NCI-H2171 (cell line): ENCODE measurements at places on chromosomes 3 and 15.

- DNase-seq: peak; percentile 63
These were observed 109.1 kb upstream of the LRIG1 start for GRCh38 chr3:66609660-66610561.

- DNase-seq: peak; percentile 48
These were observed 3.1 kb downstream of the CSRNP1 start for GRCh38 chr3:39150148-39150802.

GRCh38 chr3:130340766-130341165 is 4.7 kb upstream of the COL6A5 start:
- no peak for DNase-seq

DNA sequence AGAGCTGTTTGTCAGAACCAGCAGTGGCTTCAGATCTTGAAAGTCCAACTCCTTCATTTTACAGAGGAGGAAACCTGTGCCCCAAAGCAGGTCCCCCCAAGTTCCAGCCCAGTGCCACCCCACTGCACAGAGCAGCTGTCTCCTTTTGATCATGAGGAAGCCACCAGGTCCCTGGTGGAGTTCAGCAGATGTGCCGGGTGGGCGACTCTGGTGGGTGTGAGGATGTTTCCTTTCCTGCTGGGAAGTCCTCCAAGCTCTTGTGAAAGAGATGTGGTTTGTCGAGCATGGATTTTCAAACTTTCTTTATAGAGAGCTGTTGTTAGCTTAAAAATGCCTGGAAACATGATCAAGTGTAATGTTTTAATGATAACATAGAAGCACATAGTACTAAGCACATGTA is 52.0 kb downstream of the SMAD3 start:
- no peak for DNase-seq

- no peak for DNase-seq
These were observed 232.6 kb upstream of the LRTM1 start for GRCh38 chr3:55160241-55160983.

- no peak for DNase-seq
These were observed 49.7 kb upstream of the ATOSA start for GRCh38 chr15:52728899-52729298.

DNA sequence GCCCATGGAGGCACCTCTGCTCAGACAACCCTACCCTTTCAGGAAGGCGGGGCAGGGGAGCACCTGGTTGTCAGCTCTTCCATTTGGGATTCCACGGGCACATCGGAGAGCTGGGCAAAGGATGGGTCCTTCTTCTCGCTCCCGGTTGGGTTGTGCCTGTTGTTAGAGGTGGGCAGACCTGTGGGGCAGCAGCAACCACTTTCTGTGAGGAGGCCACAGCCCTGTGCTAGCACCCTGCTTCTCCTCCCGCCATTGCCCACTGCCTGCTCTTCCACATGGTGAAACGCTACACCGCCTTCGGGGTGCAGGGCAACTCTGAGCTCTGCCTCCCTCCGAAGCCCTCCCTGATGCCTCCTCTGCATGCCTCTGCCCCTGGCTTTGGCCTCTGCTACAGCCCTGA is 7.0 kb upstream of the HHATL start:
- no peak for DNase-seq

DNA sequence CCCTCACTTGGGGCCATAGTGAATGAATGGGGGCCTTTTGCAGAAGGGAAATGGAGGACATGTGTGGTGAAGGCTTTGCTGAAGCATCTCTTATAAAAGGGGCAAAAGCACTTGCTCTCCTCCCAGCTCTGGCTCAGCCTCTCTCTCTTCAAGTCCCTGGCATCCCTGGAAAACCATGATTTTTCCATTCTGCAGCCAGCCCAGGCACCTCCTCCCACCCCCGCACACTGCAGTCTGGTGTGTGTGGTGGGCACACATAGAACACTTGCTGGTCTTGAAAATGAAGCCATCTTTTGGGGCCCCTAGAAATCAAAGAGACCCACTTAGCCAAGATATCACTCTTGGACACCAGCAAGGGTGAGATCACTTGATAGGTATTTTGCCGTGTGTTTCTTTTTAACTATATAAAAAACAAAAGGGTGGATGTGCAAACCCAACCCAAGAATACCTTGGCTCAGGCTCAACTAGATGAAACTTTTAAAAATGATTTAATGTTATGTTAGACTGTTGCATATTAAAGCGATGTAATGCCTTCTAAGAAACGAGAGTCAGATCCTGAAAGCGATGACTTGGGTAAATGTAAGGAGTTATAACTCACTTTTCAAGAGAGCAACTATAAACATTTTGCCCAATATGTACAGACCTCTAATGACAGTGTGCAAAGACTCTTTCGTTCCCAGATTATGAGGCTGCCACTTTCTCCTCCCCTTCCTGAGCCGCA is 16.4 kb upstream of the ALDH1A3 start:
- DNase-seq: no peak

GRCh38 chr3:79202471-79203143 is 565.2 kb downstream of the ROBO1 start:
- no peak for DNase-seq

GRCh38 chr3:194251007-194251406 is 100.1 kb downstream of the CPN2 start:
- DNase-seq: no peak

DNA sequence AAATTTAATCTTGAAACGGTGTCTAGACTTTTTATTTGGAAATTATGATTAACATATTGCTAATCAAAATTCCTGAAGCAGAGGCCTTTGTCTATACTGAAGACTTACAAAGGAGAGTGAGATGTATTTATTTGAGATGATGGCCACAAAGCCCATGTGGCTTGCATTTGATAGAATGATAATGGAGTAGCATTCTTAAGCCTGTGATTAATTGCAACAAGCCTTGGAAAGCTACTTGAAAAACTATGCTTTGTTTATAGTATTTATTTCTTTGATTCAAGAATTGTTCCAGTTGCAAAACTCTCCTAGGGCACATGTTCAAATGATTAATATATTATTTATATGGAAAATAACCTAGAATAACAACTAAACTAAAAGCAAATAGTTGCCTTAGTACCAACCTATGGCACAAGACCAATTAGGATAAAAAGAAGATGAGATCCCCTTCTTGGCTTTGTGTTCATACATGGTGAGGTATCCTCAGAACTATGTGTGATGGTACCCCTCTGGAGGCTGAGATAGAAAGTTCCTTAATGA is 244.1 kb upstream of the TBL1XR1 start:
- DNase-seq: no peak

DNA sequence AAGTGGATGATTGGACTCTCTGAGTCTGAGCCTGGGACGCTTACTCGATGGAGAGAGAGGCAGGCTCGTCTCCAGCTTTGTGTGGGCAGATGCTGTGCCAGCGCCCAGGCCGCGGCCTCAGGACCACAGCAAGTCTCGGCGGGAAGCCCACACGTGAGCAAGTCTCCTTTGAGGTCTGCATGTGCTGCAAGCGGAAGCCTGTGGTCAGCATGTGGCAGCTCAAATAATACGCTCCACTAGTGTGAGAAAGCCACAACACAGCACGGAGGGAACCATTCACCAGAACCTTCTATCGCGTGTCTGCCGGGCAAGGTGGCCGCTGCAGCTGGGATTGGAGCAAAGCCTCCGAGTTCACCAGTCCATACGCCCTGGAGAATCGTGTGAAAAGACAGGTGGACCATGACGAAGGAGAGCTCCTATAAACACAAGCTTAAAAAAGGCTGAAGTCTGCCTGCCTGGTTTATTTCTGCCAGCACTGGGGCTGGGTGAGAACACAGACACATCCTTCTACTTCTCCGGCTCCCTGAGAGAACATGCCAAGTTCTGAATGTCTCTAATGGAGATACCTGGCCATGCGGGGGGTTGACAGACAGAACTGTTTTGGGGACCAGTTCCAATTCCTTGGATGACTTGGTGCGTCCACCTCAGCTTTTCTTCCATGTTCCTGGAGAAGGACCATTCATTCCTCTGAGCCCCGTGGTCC is 82.0 kb upstream of the LRIG1 start:
- no peak for DNase-seq

- DNase-seq: no peak
These were observed 10.2 kb upstream of the LACTB start for GRCh38 chr15:63111481-63111880.

DNA sequence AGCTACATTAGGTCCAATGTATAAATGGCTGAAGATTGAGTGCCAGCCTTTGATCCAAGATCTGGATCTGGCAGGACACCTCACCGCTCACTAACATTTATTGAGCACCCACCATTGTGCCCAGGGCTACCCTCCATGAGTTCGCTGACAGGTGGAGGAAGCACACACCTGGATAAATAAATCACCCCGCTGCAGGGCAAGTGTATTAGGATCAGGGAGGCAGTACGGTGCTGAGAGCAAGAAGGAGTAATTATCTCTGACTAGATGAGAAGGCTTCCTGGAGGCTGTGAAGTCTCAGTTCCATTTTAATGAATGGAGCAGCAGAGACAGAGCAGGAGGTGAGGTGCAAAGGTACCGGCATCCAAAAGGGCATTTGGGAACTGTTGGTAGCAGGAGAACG is 104.1 kb downstream of the LIPC start:
- no peak for DNase-seq

DNA sequence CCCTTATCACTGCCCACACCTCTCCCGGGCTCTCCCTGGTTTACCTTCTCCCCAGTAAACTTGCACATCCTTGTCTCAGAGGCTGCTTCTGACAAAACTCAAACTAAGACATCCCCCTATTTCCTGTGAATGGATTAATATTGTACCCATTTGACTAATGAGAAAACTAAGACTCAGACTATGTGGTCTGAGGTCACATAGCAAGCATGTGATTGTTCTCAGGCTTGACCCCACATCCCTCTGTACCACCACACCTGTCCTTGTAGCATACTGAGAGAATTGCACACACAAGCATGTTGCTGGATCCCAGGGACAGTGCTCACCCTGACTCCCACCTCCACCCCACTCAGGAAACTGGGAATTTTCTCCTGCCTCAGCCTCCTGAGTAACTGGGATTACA is 90.7 kb upstream of the HES1 start:
- DNase-seq: no peak

DNA sequence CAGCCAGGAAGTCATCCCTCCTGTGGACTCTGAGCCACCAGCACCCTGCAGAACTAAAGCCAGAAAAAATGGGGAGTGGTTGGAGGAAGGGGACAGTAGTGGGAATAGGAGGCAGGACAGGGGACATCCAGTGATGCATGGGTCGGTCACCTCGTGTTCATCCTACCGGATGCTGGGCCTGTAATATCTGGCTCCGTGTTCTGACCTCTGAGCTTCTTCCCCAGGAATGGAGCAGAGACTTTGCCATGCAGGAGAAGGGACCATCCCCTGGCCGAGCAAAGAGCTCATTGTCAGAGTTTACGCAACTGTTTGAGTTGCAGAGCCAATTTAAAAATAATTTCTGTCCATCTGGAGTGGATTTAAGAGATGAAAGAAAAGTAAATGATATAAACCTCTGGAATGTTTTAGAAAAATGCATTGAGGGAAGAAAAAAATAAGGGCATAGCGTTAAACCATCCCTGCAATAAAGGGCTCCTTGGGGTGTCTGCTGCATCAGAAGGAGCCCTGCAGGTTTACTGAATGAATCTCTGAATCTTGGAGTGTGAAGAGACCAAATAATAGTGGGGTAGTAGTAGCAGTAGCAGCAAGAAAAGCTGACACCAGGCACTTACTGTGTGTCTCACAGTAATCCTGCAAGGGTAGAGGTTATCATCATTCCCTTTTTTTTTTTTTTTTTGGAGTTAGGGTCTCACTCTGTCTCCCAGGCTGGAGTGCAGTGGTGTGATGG is 70.9 kb downstream of the AAGAB start:
- no peak for DNase-seq

- no peak for DNase-seq
These were observed 5.0 kb upstream of the CCR9 start for GRCh38 chr3:45881078-45882022.

GRCh38 chr3:193502871-193503270 is 51.8 kb downstream of the ATP13A4 start:
- DNase-seq: no peak

GRCh38 chr3:73270839-73271483 is 209.5 kb downstream of the EBLN2 start:
- no peak for DNase-seq

DNA sequence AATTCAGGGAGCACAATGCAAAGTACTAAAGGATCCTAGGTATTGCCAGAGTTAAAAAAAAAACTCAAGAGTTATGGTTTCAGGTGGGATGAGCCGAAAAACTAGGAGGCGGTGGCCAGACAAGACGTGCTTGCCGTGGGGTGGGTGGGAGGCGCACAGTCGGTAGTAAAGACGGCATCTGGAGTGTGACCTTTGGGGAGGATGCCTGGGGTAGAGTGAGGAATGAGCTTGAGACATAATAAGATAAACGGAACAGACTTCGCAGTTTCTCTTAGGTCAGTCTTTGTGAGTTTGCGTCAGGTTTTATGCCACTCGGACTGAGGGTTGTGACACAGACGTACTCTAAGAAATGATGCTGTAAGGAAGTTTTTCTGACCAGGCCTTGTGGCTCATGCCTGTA is 139.6 kb downstream of the LRRK1 start:
- no peak for DNase-seq

DNA sequence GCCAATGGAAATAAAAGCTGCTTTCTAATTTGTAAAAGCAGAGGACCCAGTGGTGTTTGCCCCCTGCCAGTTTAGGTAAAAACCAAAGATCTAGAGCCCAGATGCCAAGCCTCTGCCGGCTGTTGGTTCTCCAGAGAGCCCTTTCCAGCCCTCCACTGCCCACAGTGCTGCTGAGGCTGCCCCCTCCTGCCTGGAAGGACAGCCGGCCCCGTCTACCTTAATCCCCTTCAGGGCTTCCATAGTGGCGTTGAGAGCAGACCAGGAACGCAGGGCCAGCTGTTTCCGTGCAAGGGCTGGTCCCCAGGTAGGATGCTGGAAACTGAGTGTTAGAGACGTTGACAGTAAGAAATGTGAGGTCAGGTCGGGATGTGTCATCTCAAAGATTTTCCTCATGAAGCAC is 6.9 kb downstream of the ST8SIA2 start:
- no peak for DNase-seq

- DNase-seq: no peak
These were observed 129.2 kb downstream of the CHDH start for GRCh38 chr3:53716998-53717397.

- DNase-seq: no peak
These were observed 16.6 kb downstream of the PARP15 start for GRCh38 chr3:122594025-122594424.

DNA sequence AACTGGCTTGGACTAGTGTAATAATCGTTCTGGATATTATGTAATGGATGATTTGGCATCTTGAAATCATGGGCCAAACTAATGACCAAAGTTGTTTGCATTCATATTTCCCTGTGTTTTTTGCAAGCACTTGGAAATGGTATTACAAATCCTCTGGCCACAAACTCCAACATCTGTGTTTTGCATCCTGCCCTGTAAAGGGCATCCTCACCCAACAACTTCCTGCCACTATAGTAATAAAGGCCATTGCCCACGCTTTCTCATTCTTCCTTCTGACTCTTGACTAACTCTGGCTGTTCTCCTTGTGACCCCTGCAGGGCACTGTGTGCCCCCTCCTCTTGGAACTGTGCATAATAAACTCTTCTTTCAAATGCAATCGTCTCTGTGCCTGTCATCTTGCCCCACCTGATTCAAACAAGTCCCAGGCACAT is 25.4 kb upstream of the PSMD6 start:
- DNase-seq: no peak

DNA sequence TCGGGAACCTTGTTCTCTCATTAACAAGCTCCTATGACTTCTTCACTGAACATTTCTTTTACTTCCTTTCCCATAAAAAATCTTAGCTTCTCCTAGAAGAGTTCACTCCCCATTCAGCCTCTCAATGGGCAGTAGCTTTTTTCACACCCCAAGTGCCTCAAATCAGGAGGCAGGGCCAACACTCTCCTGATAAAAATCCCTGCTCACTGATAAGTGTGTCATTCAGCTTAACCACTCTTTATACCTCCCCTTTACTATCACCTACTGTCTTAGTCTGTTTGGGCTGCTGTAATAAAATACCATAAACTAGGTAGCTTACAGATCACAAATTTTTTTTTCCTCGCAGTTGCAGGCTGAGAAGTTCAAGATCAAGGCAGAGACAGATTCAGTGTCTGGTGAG is 400.4 kb downstream of the WDR72 start:
- DNase-seq: no peak
